NCI-H460 (cell line): ENCODE measurements at places on chromosomes 5 and 9. TPM values are rescaled to one million over a fixed set of nuclear protein-coding genes. Genes with fewer than 3 reads are reported as not detected.

The DEPDC1B gene
- 38.4 and 39.4 TPM in 2 replicates for total RNA-seq

The CFAP157 gene
- not detected in 2 replicates for total RNA-seq

The AGXT2 gene
- not detected in 2 replicates for total RNA-seq

The FAM200C gene
- 4.9 and 6.2 TPM in 2 replicates for total RNA-seq

The CCDC180 gene
- 0.32 and 1.9 TPM in 2 replicates for total RNA-seq

The PROB1 gene
- total RNA-seq, result 1.5 and 1.8 TPM in 2 replicates

The CDH18 gene
- total RNA-seq, result 0.84 and 1.8 TPM in 2 replicates

The BDP1 gene
- total RNA-seq, result 32.5 and 37.4 TPM in 2 replicates

The FAM78A gene
- 0.72 and 1.1 TPM in 2 replicates for total RNA-seq

The PCA3 gene
- not detected in 2 replicates for total RNA-seq

The FBP1 gene
- 0.12 TPM in 1 of 2 replicates, not detected in the other for total RNA-seq

The EXD3 gene
- total RNA-seq, result 8.4 and 12.8 TPM in 2 replicates

The MEIKIN gene
- not detected in 2 replicates for total RNA-seq

The LTC4S gene
- 0.81 and 0.87 TPM in 2 replicates for total RNA-seq

The OMD gene
- total RNA-seq, result not detected in 2 replicates

The SLC6A3 gene
- total RNA-seq, result not detected in 2 replicates

The EIF4E1B gene
- total RNA-seq, result not detected in 2 replicates

The PRUNE2 gene
- 0.27 and 0.35 TPM in 2 replicates for total RNA-seq

The PAPPA gene
- total RNA-seq, result 43.0 and 43.5 TPM in 2 replicates

The TEX48 gene
- total RNA-seq, result not detected in 2 replicates

The MSMP gene
- 1.1 TPM in 1 of 2 replicates, not detected in the other for total RNA-seq

The LURAP1L gene
- 17.5 and 21.5 TPM in 2 replicates for total RNA-seq

The NDST1 gene
- total RNA-seq, result 19.5 and 20.8 TPM in 2 replicates

The LAMC3 gene
- total RNA-seq, result 8.9 and 9.2 TPM in 2 replicates

- DNase-seq, result peak; percentile 57
These were observed 679 bp upstream of the KDM4C start for GRCh38 chr9:6757132-6757455.

DNA sequence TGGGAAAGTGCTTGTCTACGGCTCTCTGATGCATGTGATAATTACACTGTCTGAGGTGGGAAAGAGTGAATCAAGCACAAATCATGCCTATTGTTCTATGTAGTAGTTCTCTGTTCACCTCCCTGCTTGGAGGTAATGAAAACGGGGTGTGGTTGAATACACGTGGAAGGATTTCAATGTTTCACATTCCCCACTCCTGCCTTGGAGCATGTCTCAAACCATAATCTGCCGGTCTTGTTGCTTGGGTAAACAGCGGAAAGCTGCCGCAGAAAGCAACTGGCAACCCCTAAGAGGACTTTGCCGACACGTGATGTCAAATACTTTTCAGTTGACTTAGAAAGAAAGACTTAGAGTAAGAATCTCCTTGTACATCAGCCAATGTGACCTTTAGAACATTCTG is 63.5 kb upstream of the MOCS2 start:
- DNase-seq, result no peak

DNA sequence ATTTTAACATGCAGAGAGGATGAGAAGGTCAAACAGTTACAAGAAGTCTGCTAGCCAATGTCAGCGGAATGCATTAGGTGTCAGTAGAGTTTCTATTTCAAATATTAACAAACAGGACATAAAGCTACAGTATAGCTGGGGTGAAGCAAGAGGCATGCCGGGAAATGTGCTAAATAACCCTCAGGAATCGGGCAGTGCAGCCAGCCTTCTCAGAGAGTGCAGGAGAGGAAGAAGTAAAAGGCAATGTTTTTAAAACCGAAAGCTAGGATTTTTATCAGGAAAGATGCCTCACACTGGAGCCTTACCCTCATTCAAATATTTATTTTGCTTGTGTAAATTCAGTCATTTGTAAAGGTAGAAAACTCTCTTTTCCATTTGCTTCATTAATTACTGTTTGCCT is 59.1 kb upstream of the SH3GL2 start:
- no peak for DNase-seq

DNA sequence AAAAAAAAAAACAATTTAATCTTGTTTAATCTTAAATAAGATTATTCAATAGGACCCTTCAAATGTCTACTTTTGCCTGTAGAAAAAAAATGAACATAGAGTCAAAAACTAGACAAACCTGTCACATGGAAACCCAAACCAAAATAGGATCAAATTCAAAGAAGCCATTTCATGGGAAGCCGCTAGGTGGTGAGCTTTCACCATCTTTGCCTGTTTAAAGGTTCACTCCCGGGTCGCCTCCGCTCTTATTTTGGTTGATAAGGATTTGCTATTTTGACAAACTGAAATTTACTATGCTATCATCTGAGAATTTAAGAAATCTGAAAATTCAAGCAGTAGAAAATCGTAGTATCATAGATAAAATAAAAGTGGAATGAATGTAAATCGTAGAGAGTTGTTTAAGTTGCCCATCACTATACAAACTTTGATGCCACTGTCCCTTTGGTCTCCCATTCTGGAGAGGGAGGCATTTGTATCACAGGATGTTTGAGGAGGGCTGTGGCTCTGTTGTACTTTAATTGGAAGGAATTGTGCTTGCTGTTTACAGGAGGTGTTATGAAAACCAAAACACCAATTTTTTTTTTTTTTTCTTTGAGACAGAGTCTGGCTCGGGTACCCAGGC is 43.5 kb upstream of the DNAH5 start:
- DNase-seq, result peak; percentile 74

DNA sequence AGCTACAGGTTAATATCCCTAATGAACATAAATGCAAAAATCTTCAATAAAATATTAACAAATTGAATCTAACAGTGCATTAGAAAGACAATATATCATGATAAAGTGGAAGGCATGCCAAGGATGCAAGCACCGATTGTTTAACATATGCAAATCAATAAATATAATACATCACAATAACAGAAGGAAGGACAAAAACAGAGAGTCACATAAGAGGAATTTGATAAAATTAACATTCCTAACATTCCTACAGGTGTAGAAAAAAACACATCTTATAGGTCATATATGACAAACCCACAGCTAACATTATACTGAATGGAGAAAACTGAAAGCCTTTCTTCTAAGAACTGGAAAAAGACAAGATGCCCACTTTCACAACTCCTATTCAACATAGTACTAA is 297.0 kb downstream of the CDH18 start:
- DNase-seq, result no peak

- DNase-seq, result no peak
These were observed 70.8 kb downstream of the FBXO38 start for GRCh38 chr5:148454576-148454975.

GRCh38 chr5:115191474-115192031 is 21.8 kb upstream of the TRIM36 start:
- no peak for DNase-seq

DNA sequence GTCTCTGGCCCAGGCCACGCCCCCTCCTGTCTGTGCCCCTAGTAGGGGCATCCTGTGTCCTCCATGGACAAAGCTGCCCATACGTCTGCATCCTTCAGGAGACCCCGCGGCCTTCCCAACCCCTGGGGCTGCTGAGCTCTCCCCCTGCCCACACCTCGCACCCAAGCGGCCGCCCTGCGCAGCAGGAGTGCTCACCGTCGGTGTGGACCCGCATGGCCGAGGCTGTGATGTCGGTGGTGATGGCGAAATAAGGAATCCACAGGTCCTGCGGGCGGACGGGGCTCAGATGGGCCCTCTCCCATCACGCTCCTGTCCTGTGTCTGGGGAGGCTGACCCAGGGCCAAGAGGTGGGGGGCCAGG is 4.8 kb upstream of the NSMF start:
- DNase-seq, result no peak

- no peak for DNase-seq
These were observed 21.9 kb upstream of the BOD1 start for GRCh38 chr5:173638126-173639040.

GRCh38 chr9:113547501-113547900 is 84.0 kb downstream of the RGS3 start:
- DNase-seq, result no peak

GRCh38 chr5:3119435-3119834 is 368.0 kb upstream of the IRX2 start:
- DNase-seq, result no peak

DNA sequence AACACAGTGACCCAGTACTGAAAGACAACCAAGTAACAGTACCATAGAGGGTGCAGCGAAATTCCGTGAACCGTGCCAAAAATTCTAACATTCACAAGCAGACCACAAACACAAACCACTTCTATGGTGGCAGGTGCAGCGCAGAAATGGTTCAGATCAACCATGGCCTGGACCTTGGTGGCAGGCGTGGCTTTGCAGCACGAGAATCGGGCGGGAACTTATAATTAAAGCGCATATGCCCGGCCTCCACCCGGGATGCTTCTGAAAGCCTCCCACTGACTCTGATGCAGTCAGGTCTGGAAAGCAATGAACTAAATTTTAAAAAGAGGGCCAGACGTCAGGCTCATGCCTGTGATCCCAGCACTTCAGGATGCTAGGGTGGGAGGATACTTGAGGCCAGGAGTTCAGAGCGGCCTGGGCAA is 68.0 kb upstream of the TBC1D9B start:
- no peak for DNase-seq

DNA sequence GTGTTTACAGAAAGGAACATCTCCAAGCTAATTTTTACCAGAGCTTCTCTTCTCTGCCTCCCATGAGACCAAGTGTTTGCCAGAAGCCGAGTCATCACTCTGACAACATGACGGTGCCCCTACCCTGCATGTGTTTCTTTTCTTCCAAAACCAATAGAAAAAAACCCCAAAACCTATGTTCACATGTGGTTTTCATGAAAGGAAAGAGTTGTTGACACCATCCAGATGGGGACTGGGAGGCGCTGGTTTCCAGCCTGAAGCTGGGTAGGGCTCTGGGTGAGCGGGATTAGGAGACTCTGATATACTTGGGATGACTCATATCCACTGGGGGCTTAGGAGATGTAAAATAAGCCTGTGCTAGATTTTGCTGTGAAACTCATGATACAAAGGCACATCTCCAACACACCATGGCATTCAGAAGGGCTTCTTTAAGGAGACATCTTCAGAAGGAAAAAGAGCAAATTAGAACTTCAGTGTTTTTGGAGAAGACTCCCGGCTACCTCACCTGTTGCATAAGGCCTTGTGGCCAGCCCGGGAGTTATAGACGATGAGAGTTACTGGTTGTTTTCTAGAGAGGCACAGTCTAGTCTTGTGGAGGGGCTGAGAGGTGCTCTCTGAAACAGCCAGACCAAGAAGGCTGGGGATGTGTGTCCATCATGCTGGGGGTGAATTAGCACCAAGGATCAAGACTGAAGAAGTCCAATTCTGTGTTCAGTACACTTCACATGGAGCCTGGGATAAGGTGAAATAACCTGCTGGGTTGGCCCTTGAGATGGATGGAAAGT is 108.9 kb upstream of the LHFPL2 start:
- DNase-seq, result no peak

DNA sequence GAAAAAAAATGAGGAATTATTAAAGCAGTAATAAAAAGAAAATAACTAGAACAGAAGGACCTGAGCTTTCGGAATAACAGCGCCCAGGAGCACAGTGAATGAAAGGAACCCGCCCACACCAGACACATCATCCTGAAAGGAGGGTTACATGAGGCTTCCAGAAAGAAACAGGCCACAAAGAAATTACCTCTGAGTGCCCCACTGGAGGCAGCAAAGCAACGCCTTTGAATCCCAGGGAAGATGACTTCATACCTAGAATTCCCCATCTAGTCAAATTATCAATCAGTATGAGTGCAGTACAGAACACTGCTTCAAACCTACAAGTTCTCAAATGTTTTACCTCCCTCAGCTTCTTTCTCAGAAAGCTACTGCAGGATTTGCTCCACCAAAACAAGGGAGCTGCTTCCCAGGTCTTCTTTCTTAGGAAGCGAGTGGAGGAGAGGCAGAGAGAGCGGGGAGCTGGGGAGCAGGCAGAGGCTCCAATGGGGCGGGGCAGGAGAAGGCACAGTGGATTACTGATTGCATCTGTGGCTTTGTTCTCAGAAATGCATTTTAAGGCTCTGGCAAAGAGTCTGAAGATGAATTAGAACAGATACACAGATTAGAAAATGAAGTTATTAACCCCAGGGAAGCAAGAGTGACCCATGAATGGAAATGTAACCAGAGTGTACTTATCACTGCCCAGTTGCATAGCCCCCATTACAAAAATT is 87.1 kb downstream of the SEMA4D start:
- DNase-seq, result no peak

DNA sequence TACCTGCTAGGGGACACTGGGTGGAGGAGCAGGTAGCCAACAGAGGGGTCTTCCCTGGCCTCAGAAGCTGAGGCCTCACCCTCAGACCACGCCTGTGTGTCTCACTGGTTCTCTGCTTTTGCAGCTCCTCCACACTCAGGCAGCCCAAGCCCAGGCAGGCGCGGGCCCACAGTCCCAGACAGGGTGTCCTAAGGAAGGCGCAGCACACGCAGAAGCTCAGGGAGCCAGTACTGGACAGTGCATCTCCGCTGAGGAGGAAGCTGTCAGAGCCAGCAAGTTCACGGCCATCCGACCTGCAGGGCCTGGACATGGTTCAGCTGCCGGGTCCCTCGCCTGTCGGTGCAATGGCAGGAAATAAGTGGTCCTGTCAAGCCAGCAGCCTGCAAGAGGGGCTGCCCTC is 25.3 kb downstream of the CFAP90 start:
- no peak for DNase-seq

DNA sequence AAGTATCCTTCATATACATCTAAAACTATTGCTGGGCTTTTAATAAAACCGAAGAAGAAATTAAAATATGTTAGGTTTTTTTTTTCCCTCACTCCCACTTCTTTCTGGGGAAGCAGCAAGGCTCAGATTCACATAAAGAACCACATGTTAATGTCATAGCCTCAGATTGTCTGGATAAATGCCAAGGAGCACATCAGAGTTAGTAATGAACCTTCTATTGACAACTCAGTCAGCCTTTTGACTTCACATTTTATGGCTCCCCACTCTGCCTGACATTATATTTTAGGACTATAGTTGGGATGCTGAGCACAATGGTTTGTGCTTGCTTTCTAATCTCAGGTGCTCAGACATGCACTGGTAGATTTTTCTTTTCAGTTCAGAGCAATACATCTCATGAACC is 21.8 kb downstream of the DMAC1 start:
- DNase-seq, result no peak

DNA sequence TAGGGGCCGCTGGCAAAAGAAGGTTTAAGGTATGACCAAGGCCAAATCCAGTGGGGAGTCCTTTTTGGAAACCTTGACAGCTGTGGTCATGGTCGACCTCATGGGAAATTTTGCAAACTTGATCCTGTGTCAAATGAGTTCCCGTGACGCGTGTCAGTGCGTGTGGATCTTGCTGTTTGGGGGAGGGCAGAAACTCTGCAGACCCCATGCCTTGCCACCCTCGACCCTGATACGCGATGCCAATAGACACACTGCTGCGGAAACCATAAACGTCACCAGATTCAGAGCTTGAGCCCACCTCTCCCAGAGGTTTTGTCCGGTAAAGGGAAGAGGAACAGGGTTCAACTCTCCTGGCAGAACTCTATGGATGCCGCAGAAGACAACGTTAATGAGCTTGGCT is 104.7 kb downstream of the ADAMTS2 start:
- no peak for DNase-seq

DNA sequence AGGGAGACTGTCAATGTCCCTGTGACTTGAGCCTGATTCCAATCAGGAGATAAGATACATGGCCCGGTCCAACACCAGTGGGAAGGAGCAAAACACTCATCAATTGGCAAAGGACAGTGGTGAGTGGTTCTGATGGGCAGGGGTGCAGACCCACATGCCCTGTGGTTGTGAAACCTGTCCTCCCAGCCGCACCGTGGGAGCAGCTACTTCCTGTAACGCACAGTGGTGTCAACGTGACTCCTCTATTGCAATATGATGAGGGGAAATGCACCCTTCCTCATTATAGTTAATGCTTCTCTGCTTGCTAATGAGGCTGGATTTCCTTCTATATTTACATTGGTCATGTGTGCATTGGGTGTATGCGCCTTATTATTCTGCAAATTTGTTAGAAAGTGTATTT is 223.0 kb downstream of the IRX1 start:
- DNase-seq, result no peak

- no peak for DNase-seq
These were observed 155.1 kb upstream of the DMRT1 start for GRCh38 chr9:686321-686813.
